Muscle of leg (tissue), 16 donors: ENCODE measurements at places on chromosomes 1 and 21. TPM values are rescaled to one million over a fixed set of nuclear protein-coding genes. Genes with fewer than 3 reads are reported as not detected.

COL11A1 gene
- 25.0 TPM for polyA plus RNA-seq

TRAF5 gene
- 21.9 TPM for polyA plus RNA-seq

GUCA2B gene
- polyA plus RNA-seq, result not detected

CASQ2 gene
- polyA plus RNA-seq, result 305 TPM

DCDC2B gene
- 0.15 TPM for polyA plus RNA-seq

WDR3 gene
- polyA plus RNA-seq, result 19.8 TPM

SNRNP40 gene
- 34.8 TPM for polyA plus RNA-seq

HSD11B1 gene
- polyA plus RNA-seq, result 0.23 TPM

FAM151A gene
- 0.34 TPM for polyA plus RNA-seq

OR2T1 gene
- not detected for polyA plus RNA-seq

DNA sequence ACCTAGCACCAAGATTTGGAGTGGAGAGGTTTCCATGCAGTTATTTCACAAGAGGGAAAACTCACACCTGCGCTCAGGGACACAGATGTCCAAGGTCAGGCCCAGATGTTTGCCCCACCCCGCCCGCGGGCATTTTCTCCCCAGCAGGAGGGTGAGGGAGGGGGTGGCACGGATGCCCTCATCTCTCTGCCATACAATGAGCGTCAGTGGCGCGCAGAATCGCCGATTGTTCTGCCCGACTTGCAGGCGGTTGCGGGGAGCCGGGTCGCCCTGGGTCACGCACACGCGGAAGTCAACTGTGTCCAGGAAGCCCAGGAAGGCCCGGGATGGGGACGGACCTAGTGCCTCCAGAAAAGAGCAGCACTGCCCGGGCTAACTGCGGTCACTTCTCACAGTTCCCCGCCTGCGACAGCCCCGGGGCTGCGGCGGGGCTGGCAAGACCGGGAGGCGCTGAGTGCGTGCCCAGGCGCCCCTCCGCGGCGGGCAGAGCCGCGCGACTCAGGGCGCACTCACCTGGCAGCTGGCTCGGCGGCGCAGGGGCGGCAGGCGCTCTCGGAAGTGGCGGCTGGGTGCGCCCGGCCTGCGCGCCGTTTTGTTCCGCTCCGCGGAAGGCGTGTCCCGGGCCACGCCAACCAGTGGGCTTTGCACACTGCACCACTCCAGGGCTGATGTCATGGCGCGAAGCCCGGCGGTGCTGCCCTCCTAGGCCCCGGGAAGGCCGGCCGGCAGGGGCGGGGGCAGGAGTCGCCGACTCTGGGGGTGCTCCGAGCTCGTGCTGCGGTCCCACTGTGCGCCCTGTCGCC lies at the start of gene CSRP1:
Gene CSRP1, minus strand, starts transcription at position 567 of the 803 bp plus-strand sequence. CDS start 10,820 bp downstream, outside the sequence.
- peak; percentile 90 for DNase-seq

- DNase-seq, result no peak
Measured at GRCh38 chr1:118907466-118907865, 80.7 kb downstream of the TBX15 start.

DNA sequence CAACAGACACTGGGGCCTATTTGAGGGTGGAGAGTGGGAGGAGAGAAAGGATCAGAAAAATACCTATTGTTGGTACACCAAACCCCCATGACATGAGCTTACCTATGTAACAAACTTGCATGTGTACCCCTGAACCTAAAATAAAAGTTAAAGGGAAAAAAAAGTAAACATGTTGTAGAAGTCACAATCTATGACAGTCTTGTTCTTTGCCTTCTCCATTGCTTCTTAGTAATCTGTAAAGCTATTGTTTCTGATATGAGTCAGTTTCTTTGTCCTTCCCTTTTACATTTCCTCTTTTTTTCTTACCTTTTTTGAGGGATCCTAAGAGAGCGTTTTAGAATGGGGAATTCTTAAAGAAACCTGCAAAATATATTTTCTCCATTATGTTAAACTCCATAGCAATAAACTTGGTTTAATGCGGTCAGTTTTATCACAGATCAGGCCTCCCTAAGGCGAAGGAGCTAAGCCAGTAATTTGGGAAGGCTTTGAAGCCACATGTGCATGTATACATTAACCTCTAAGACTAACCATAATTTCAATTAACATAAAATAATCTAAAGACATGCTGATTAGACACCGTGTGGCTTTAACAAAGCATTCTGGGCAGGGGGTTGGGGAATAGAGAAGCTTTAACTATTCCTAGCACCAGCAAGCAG lies 77.8 kb upstream of the C1orf105 start:
- peak; percentile 25 for DNase-seq

GRCh38 chr1:21254335-21254951 lies 35.8 kb downstream of the ECE1 start:
- peak; percentile 97 for DNase-seq

DNA sequence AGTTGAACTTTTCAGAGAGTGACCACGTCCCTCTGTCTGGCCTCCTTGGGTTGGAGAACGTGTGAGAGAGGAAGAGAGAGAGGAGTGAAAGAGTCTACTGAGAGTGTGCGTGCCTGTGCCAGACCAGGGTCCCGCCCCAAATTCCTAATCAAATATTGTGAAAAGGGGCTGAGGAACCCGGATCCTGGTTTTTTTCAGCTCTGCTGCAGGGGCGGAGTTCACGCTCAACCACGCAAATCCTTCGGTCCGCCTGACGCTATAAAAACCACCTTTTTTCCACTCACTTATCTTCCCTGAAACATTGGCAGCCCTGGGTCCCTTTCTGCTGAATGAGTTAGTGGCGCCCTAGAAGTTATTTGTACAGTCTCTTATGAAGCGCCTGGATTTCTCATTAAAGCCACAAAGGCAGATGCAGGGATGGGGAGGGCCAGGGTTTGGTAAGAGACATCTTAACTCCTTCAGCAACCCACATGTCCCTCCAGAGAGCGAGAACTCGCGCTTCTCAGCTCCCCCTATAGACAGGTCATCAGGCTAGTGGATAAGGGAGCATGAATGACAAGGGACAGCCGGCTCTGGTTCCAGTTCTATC lies at the start of gene FMOD:
Gene FMOD, minus strand, starts transcription at position 86 of the 589 bp plus-strand sequence. CDS start 2,852 bp downstream, outside the sequence.
- DNase-seq, result peak; percentile 97

- DNase-seq, result no peak
Measured at GRCh38 chr1:94032637-94033036, 88.3 kb downstream of the ABCA4 start.

GRCh38 chr1:37931102-37931360 lies 15.8 kb downstream of the INPP5B start:
- DNase-seq, result no peak

GRCh38 chr1:66245691-66246090 lies 288.3 kb upstream of the SGIP1 start:
- DNase-seq, result no peak

- no peak for DNase-seq
Measured at GRCh38 chr1:32863218-32863880, 7.4 kb downstream of the FNDC5 start.

- no peak for DNase-seq
Measured at GRCh38 chr1:167784876-167785550, 63.2 kb downstream of the MPZL1 start.

DNA sequence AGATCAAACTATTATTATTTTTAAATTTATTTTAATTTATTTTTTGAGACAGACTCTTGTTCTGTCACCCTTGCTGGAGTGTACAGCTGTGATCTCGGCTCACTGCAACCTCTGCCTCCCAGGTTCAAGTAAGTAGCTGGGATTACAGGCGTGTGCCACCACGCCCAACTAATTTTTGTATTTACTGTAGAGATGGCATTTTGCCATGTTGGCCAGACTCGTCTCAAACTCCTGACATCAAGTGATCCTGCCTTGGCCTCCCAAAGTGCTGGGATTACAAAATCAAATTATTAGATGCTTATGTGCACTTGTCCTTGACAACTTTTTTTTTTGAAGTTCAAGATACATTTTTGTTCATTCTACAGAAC lies 15.4 kb downstream of the LIN9 start:
- DNase-seq, result no peak

DNA sequence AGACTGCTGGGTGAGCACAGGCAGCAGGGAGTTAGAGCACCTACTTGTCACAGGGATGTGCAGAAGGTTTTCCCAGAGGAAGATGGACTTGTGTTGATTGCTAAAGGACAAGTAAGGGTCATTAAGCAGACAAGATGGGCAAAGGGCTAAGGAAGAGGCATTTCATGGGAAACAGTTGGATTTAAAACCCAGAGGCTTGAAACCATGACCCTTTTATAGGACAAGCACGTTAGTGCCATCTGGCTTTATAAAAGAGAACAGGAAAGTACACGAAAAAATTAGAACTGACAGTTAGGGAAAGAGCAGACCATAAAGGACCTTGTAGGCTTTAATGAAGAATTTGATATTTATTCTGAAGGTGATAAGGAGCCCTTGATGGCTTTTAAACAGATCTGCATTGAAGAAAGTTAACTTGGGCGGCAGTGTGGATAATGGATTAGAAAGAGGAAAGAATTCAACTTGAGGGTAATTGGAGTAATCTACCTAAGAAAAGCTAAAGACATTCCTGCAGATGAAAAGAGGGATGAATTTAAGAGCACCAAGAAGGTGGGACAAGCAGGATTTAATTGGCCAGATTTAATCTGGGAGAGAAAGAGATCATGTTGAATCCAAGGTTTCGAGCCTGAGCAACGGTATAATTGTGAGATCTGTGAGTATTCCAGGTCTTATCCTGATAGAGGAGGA lies 68.6 kb downstream of the ZC3H11B start:
- peak; percentile 34 for DNase-seq

- DNase-seq, result no peak
Measured at GRCh38 chr1:212477680-212478466, 45.2 kb downstream of the NENF start.

DNA sequence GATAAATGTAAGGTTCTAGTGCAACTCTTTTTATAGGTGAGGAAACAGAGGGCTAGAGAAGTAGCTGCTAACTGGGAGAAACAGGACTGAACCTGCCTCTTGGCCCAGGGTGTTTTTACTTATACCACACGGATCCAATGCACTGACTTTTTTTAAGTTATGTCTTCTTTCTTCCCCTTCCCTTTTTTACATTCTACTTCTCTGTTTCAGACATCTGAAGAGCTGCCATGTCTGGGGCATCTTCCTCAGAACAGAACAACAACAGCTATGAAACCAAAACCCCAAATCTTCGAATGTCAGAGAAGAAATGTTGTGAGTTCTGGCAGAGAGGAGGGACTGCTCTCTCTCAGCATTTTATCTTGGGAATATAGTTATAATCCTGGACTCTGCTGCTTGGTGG lies 1.4 kb downstream of the PFKFB2 start:
- peak; percentile 43 for DNase-seq

DNA sequence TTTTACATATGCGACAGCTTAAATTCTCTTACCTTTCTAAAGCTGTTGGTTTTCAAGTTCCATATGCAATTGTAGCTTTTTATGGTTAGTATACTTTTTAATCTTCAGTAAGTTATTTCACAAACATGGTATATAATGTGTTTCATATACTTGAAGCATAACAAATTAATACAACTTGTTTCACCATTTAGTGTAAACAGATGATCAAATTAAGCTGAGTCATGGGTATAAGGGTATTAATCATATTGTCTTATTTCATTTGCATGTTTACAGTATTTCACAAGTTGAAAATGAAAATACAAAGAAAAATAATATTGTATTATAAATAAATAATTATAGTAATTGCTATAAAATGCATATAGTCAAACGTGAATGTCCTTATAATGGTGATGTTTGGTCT lies 92.1 kb downstream of the PTPRC start:
- DNase-seq, result no peak

GRCh38 chr1:187244623-187245022 lies 415.9 kb downstream of the PLA2G4A start:
- DNase-seq, result peak; percentile 36

- no peak for DNase-seq
Measured at GRCh38 chr1:42933060-42933586, 25.5 kb downstream of the SLC2A1 start.

GRCh38 chr1:99645203-99645602 lies 710 bp upstream of the PALMD start:
- DNase-seq, result no peak

DNA sequence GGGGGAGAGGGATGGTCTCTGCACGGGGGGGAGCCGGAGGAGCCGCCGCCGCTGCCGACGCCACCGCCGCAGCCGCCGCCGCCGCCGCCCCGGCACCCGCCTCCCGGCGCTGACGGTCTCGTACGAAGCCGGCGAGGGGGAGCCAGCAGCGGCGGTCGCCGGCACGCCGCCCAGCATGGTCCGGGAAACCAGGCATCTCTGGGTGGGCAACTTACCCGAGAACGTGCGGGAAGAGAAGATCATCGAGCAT lies 311 bp downstream of the SPEN start:
- DNase-seq, result no peak

DNA sequence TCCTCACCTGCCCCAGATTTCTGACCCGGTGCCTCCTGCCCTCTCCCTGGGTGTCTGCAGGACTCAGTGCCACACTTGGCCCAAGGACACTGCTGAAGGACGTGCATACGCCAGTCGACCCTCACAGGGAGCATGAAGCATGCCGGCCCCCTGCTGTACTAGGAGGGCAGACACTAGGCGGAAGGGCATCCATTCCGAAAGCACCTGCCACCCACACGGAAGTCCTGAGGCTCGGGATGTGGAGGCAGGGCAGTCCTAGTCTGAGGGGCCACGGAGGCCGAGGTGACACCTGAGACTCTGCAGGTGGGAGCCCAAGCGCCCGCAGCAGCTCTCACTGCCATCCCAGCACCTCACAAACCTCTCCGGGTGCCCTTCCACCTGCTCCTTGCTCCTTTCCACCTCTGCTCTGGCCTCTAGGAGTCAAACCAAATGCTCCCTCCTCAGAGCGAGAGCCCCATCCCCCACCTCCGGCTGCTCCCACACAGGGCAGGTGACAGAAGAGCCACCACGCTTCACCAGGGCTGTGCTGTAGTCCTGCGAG lies 2.4 kb downstream of the NPHP4 start:
- DNase-seq, result no peak

- no peak for DNase-seq
Measured at GRCh38 chr1:94120570-94120901, 412 bp downstream of the ABCA4 start.

- peak; percentile 64 for DNase-seq
Measured at GRCh38 chr1:119331190-119331515, 37.4 kb upstream of the HAO2 start.

GRCh38 chr1:57276918-57277317 lies 146.9 kb downstream of the DAB1 start:
- no peak for DNase-seq

DNA sequence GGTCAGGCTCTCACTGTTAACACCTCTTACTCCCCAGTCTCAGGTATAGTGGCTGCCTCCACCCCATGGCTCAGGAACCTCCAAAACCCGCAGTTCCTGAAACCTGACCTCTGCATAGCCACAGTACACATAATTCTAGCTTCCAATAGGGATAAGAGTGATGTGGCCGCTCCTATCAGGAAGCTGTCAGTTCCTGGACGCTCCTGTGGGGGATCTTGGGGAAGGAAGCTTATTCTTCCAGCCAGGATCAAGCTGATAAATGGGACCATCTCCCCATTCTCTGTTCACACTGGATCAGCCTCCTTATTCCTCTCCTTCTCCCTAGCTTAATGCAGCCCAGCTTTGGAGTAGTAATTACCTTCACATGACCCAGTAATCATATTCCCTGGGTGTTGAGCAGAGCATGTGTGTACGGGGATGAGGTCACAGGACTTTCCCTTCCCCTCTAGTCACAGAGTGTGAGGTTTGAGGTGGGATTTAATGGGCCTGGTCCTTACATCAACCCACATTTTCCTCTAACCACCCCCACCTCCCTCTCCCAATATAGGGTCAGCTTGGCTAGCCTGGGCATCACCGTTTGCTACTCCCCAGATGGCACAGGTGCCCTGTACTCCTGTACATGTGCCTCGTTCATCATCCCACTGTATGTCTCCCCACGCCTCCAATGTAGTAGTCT lies 7.0 kb upstream of the POU3F1 start:
- DNase-seq, result no peak

GRCh38 chr21:43004926-43005325 lies 30.6 kb downstream of the PKNOX1 start:
- no peak for DNase-seq
